NCI-H1694 treated with DMSO at 0.1 percent for 48 hours (cell line): ENCODE measurements at places on chromosomes 4 and X.

DNA sequence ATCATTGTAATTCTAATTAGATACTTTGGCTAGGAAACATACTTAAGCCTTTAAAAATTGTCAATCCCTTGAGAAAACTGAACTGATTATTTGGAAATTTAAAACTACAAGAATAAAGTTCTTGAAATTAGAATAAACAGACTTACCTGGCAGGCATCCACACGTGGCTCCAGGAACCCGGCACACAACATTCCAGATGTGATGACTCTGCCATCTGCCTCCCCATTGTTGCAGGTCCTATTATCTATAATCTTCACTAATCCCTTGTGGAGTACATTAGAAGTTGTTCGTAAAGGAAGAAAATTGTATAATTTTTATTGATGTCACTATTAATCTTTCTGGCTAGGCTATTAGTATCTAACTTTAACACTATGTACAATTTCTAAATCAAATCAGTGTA is 16.2 kb upstream of the GNRHR start:
- no peak for DNase-seq

DNA sequence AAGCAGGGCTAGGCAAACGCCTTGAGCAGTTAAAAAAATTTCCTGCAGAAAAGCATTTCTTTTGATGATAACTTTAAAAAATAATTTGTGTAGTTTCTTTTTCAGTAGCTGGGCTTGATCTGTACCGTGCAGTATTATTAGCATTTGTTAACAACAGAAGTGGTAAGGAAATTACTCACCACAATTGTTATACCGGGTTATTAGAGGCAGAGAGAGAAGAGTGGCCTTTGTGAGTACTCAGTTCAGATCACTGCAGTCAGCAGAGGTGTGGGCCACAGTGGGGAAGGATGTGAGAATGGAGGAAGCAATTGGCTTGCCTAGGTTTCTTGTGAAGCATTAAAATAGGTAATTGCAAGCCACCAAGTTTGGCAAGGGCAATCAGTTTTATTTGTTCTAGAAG is 14.3 kb upstream of the IL21 start:
- no peak for DNase-seq

DNA sequence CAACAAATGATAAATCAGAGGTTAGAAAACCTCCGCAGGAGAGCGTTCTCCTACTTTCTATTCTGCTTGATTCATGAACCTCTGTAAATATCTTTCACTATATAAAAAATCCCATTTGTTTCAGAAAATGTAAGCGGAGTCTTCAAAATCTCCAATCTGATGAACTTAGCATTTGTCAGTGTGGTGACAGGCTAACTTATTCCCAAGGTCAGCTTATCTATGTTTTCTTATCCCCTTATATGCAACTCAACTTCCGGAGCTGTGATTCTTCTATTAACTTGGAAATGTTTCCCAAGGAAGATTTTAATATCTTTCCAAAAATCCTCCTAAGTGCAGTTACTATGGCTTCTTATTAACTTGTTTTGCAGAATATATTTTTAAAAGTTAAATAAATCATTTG is 87.5 kb upstream of the C1QTNF7 start:
- no peak for DNase-seq

GRCh38 chr4:869776-870175 is 43.8 kb upstream of the CPLX1 start:
- no peak for DNase-seq

DNA sequence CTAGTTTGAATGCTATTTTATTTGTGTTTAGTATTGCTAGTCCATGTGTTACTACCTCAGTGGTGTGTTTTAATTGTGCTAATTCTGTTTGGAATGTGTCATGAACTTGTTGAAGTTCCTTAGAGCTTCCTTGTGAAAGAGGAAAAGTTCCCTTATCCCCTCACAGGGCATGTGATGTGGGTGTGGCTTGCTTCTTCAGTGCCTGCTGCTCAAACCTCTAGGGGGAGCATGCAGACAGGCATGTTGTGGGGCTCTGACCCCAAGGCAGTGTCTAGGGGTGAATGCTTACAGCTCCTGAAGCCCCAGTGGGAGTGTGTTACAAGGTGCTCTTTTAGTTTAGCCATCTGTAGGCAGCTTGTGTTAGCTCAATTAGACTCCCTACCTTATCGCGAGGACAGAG is 86.5 kb downstream of the MAGED4 start:
- DNase-seq, result no peak

DNA sequence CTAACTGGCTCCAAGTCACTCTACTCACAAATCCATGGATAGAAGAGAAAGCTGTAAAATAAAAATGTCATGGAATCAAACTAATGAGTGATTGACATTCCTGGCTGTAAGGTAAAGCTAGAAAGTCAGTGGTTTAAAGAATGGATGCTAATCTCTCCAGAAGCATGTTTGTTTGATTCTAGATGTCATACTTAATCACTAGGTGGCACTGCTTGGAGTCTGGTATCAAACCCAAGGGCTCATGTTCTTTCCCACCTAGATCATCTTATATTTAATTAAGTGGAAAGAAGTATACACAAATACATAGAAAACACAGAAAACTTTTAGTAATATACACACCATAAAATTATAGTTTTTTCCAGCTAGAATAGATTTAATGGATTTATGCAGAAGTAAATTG is 2666.6 kb downstream of the PCDH7 start:
- no peak for DNase-seq

DNA sequence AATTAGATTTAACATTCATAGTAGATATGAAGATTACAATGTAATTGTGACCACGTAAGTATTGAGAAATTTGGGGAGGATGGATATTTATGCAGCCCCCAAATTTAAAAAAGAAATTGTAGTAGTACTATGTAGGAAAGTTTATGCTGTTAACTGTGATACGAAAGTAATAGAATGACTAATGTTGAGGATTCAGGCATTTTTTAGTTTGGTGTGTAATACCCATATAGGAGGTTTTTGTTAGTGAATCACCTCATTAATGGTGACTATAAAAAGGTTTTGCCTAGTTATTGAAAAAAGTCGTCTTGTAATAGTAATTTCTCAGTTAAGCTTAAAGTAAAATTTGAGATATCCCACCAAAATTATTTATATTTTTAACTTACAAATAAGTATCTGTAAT is 67.2 kb downstream of the SMARCAD1 start:
- DNase-seq, result no peak

- DNase-seq, result no peak
These were observed 56.9 kb downstream of the OTC start for GRCh38 chrX:38409289-38409688.

- DNase-seq, result no peak
These were observed 82.4 kb downstream of the SNCA start for GRCh38 chr4:89754531-89754930.

DNA sequence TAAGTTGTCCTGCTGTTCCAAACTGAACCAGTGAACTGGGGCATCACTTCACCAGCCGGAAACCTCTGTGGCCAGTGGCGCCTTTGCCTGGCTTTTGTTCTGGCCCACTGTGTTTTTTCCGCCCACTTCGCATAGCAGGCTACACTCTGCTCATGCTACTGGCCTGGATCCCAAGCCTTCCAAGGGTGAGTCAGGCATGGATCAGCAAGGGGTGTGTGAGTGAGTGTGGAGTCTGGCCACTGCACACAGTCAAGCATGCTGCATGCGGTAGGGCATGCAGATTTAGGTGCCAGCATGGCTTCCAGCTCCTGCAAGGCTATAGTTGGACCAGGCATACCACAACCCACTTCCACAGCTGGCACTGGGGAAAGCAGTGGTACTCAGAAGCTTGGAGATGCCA is 1967.9 kb downstream of the C4orf33 start:
- no peak for DNase-seq

DNA sequence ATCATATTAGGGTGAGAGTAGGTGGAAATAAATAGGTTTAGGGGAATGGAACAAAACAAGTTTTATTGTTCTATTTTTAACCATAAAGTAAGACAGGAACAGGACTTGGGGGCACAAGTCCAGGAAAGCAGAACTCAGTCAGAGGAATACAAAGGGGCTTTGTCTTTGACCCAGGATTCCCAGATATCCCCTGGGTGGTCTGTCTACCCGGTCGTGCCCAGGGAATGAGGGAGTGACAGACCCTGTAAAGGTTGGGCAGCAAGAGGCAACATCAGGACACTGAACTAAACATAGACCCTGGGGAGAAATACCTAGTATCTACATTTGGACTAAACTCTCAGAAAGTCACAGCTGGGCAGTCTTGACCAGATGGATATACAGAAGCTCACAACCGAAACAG is 50.6 kb downstream of the PTCHD1 start:
- DNase-seq, result no peak

DNA sequence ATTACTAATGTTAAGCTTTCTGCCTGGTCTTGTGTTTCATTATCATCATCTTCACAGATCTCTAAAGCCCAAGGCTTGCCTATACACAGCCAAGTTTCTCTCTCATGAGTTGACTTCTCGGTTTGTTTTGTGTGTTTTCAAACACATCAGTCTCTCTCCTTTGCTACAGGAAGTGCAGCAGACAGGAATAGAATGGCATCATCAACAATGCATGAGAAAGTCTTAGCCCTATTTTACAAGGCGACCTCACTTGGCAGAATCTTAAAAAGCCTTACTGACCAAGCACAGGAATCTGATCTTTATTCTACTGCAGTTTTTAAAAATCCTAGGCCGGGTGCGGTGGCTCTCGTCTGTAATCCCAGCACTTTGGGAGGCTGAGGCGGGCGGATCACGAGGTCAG is 36.8 kb downstream of the CC2D2A start:
- no peak for DNase-seq

DNA sequence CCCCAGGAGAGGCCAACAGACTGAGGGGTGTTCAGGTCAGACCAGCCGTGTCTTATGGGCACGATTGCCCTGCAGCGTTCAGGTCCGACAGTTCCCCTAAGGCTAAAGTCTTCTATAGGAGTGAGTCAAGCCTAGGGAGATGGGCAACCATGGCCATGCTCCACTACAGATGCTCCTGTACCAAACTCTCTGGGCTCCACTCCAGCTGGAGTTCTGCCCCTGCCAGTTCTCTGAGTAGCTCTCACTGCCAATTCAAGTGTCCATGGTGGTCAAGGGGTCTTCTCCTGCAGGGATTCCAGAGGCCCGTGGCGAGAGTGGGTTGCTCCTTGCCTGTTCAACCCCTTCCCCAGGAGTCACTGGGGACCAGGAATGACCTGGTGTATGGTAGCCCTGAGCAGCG is 38.2 kb downstream of the BEX3 start:
- DNase-seq, result no peak

GRCh38 chrX:13968198-13968597 is 61.5 kb downstream of the GEMIN8 start:
- DNase-seq, result no peak

- DNase-seq, result no peak
These were observed 20.8 kb upstream of the NWD2 start for GRCh38 chr4:37223732-37224131.

- DNase-seq, result no peak
These were observed 22.7 kb downstream of the WDR19 start for GRCh38 chr4:39205000-39205399.

DNA sequence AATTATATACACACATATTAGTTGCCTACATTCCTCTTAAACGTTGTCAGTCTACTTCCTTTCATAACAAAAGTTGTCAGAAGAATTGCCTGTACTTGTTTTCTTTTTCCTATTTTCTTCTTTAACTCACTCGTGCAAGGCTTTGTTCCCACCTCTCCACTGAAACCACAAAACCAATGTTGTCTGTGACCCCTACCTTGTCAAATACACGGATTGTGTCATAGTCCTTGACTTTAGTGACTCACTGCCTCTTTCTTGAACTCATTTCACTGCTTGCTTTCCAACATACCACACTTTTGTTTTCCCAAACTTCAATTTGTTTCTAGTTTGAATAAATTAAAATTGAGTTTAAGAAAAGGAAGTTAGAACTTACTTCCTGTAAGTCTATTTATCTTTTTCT is 283.9 kb upstream of the AGA start:
- no peak for DNase-seq

- no peak for DNase-seq
These were observed 33.9 kb upstream of the BMP2K start for GRCh38 chr4:78742300-78742699.

DNA sequence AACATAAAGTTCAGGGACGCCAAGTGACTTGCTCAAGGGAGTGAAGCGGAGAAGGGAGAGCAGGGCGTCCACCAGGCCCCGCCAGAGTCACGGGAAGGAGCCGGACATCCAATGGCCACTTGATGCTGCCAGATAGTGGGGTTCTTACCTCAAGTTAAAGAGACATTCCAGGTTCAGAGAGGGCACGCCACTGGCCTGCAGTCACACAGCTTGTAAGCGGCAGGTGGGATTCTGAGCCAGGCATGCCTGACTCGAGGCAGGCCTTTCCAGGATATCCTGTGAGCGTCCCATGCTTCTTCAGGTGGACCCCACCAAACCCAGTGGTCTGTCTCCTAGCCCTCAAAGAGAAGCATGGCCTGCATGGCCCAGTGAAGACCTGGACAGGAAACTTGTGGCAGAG is 2.4 kb downstream of the MAN2B2 start:
- DNase-seq, result no peak

- DNase-seq, result no peak
These were observed 92.1 kb downstream of the STK32B start for GRCh38 chr4:5143306-5143861.

- no peak for DNase-seq
These were observed 39.3 kb downstream of the SYNPO2 start for GRCh38 chr4:118927974-118928373.

DNA sequence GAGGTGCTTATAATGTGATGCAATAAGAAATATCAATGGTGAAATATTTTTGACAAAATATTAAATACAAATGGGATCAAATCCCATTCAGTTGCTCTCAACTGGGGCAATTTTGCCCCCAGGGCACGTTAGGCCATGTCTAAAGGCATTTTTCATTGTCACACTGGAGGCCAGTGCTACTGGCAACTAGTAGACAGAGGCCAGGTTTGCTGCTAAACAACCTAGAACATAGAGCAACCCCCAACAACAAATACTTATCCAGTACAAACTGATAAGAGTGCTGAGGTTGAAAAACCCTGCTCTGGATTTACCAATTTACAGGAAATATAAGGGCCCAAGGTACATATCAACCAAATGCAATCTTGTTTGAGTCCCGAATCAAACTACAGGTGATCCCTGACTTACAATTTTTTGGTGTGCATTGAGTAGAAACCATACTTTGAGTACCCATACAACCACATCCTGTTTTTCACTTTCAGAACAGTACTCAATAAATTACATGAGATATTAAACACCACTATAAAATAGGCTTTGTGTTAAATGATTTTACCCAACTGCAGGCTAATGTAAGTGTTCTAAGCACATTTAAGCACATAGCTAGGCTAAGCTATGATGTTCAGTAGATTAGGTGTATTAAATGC is 237.5 kb downstream of the HNRNPD start:
- no peak for DNase-seq

DNA sequence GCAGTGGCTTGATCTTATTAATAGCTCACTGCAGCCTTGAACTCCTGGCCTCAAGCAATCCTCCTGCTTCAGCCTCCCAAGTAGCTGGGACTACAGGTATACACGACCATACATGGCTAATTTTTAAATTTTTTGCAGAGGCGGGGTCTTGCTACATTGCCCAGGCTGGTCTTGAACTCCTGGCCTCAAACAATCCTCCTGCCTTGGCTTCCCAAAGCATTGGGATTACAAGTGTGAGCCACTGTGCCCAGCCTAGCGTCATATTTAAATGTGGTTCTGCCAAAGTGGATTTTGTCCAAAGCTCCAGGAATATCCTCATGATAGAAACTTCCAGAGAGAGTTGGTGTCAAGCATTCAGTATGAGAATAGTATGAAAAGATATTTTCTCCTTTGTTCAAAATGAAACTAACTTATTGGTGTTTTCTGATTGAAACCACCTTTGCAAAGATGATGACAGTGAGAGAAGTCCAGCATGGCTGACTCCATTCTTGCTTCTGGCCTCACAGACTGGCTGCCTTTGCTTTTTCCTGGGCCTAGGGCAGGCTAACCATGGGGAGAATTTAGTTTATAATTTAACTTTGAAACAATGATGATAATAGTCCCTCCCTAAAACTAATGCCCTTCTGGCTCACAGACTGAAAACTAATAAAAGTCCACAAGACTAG is 129.0 kb downstream of the C4orf51 start:
- DNase-seq, result no peak
